ENCODE measurements at places on chromosomes 3 and 15.

GRCh38 chr15:60520825-60521368 lies 42.0 kb upstream of the ICE2 start:
- peak; percentile 72 for DNase-seq

GRCh38 chr3:108157273-108157672 lies 65.0 kb downstream of the IFT57 start:
- DNase-seq, result no peak

- DNase-seq, result peak; percentile 80
These were observed 99.2 kb upstream of the TRPM1 start for GRCh38 chr15:31200735-31201151.

GRCh38 chr3:54520060-54520459 lies 397.7 kb downstream of the CACNA2D3 start:
- DNase-seq, result no peak

DNA sequence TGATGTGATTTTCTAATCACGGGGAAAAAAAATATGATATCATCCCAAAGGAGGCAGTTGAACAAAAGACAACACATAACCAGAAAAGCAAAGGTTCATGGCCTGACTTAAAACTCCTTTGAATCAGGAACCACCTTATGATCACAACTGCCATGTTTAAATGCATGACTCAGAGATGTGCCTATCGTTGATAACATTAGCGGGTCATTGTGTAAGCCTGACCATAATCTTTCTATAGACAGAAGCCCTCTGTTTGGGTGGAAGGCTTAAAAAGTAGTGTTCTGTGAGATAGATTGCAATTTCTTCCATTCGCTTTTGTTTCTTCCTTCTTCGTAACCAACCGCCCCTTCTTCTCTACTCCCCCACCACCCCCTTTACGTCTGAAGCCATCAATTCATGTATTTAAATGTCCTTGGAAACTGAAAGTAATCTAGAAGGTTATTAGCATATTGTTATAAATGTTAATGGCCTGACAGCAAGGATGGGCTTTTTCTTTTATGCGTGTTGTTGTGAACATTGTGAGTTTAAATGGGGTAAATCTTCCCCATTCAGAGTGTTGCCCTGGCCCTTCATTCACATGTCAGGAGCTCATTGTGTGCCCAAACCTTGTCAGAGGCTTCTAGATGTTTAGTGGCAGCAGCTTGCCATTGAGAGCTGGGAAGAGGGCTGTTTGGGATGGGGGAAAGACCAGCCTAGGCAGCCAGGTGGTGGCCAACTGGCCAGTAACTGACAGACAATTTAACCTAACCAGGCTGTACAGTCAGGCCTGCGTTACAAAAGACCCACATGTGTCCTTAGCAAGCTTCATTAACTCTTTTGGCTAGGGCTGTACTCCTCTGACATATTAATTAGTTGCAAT lies 64.5 kb downstream of the EPHA3 start:
- peak; percentile 15 for DNase-seq

DNA sequence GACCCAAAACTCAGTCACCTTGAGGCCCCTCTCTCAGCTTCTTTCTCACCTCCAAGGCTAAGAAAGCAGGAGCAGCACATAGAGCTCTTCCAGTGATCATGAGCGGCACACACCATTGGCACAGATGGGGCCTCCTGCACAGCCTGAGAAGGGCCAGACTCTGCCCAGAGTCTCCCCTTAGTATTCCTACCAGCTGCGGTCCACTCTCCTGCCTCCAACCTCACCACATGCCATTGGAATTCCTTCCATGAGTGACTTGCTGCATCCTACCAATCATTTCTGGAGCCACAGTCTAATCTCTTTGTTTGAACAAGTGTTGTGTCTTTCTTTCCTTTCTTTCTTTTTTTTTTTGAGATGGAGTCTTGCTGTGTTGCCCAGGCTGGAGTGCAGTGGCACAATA lies 39.3 kb downstream of the CDCP1 start:
- DNase-seq, result no peak

DNA sequence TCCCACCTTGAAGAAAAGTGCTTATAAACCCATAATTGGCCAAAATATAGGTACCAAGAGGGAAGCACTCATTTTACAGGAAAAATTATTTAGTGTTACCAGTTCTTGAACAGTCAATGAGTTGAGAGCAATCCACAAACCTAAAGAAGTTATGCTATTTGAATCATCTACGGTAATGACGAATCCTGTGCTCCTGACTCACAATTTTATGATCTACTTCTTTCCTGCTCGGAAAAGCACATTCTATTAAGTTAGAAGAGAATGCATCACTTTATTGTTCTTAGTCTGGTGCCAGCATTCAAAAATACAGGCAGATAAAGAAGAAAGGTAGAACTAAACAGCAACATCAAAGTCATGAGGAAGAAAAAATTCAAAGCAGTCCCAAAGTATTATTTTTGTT lies 33.2 kb downstream of the CHRM5 start:
- DNase-seq, result no peak

DNA sequence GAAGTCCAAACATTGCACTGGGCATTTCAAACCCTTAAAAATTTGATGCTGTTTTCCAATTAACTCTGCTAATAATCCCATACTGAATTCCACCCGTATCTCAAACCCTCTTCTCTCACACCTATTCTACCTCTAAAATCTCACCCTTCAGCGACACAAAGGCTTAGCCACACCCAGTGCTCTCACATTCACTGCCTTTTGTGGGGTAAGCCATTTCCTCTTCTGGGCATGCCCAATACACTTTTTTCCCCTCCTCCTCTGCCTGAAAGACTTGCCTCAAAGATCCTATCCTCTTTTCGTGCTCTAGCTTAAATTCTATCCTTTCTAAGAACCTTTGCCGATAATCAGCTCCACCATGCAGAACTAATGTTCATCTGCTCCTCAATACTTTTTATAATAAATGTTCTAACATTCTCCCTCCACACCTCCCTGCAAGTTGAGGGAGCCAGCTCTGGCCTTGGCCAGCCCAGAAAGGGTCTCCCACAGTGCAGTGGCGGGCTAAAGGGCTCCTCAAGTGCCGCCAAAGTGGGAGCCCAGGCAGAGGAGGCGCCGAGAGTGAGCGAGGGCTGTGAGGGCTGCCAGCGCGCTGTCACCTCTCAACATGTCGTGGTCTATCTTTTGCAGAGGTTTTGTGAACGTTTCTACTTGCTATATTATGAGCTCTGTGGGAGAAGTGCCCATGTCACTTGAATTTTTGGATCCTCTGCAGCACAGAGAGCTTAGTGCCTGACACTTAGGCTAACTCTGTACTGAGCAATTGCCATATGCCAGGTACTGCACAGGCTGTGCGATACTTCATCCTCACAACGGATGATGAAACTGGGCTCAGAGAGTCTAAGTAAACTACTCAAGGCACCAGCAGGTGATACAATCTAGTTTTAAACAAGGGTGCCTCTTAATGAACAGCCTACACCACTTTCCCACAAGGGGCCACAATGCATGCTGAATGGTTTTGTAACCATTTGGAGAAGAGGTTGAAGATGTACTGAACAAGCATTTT lies 53.6 kb upstream of the BCL6 start:
- no peak for DNase-seq

GRCh38 chr15:39710681-39711080 lies 72.0 kb downstream of the FSIP1 start:
- DNase-seq, result no peak

DNA sequence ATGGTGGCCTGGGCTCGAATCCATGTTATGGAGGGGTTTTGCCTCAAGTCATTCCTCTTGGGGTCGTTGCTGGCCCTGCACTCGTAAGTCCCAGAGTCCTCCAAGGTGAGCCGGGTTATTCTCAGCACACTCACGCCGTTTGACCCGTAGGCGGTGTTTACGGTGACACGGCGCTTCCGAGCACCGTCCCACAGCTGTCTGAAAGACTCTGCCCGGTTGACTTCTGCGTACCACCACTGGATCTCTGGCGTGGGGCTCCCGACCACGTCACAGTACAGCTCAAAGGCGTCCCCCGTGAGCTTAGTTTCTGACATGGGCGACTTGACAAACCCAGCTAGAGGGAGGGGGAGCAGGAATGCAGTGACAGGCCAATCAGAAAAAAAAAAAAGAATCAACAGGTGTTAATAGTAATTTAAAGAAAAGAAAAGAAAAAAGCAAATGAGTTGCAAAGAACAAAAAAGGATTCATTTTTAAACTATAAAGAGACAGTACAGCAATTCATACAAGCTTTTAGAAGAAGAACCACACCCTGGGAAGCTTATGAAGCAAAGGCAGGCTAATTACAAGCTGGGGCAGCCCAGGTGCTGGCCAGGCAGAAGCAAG lies 36.1 kb downstream of the NPTN start:
- no peak for DNase-seq

DNA sequence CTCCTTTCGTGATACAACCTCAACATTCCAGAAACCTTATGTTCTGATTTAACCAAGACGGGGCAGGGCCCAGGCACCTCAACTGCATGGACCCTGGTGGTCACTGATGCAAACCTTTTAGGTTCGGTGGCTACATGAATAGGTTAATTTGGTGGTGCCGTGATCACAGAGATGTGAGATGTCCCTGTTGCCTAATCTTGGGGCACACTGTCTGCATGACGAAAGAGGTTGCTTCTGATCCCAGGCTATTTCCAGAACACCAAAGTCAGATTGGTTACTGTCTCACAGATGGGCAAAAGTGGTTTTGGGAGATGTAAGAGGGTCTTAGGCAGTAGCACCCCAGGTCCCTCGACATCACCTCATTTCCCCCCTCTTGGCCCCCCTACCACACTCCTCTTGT lies 4.0 kb upstream of the CCR1 start:
- DNase-seq, result no peak

GRCh38 chr3:122589297-122589696 lies 11.8 kb downstream of the PARP15 start:
- no peak for DNase-seq

GRCh38 chr3:56800130-56800831 lies 1.5 kb downstream of the ARHGEF3 start:
- DNase-seq, result no peak

DNA sequence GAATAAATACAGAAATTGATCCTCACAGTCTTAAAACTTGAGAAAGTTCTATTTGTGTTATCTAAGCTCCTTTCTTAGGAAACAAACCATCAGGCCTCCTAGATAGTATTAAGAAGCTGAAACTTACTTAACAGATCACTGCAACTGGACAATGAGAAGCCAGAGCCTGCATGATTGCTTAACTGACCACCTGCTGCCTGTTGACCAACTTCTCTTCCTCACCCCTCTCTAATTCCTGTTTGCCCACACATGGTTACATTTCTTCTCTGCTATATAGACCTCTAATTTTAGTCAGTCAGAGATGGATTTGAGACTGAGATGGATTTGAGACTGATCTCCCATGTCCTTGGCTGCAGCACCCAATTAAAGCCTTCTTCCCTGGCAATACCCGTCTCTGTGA lies 13.5 kb downstream of the CCPG1 start:
- DNase-seq, result no peak

- no peak for DNase-seq
These were observed 2.2 kb downstream of the GPR149 start for GRCh38 chr3:154427685-154428285.

- DNase-seq, result no peak
These were observed 456.3 kb upstream of the ARRDC4 start for GRCh38 chr15:97504031-97504792.

GRCh38 chr3:133824961-133825485 lies 19.4 kb downstream of the SRPRB start:
- no peak for DNase-seq

- DNase-seq, result no peak
These were observed 165.6 kb upstream of the LINGO1 start for GRCh38 chr15:77798151-77798835.

- peak; percentile 42 for DNase-seq
These were observed 1.1 kb downstream of the CHCHD4 start for GRCh38 chr3:14123308-14124222.

- DNase-seq, result no peak
These were observed 774.3 kb downstream of the TUSC7 start for GRCh38 chr3:117483839-117484238.

GRCh38 chr15:88882785-88883184 lies 12.6 kb downstream of the HAPLN3 start:
- DNase-seq, result no peak

GRCh38 chr3:58621086-58621830 lies 44.1 kb upstream of the FAM107A start:
- DNase-seq, result no peak

DNA sequence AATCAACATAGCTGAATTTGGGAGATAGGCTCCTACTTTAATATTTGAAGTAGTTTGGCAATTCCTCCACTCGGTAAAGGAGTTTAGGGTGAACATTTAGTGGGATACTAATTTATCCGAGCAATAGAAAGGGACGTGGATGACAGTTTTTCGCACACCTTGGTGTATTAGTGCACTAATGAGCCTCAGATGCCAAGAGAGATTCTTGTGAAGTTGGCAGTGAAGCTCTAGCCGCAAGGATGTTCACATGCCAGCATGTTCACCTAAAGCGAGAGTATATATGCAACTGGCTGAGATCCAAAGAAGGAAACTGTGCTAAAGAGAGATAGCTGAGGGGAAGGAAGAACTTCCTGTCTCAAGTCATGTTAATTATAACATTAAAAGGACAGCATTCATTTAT lies 58.5 kb downstream of the TGFBR2 start:
- DNase-seq, result peak; percentile 82

- DNase-seq, result no peak
These were observed 4.3 kb upstream of the LRRK1 start for GRCh38 chr15:100914876-100915275.

DNA sequence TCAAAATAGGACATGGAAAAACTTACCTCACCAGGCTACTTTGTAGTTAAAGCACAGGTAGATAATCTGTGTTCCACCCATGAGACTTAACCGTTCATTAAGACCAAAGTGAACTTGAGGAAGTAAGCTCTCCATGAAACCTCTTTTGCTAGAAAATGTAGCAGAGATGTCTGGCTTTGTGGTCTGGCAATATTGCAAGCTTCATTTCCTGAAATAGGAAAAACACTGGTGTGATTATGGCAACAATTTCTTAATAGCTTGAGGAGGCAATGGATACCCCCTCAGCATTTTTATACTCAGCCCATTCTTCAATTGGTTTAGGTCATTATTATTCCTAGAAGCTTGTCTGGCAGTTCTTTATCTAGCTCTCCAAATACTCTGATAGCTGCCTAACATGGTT lies 957.3 kb downstream of the IGSF11 start:
- DNase-seq, result no peak

GRCh38 chr15:76208786-76209424 lies 102.4 kb downstream of the ETFA start:
- no peak for DNase-seq

- no peak for DNase-seq
These were observed 243.7 kb downstream of the TLE3 start for GRCh38 chr15:69854001-69854400.

GRCh38 chr3:76657909-76658308 lies 382.0 kb upstream of the ROBO2 start:
- DNase-seq, result no peak

- no peak for DNase-seq
These were observed 127.2 kb upstream of the MANF start for GRCh38 chr3:51257870-51258269.
